ENCODE measurements at places on chromosomes 3 and 15.

- no peak for DNase-seq
Measured at GRCh38 chr3:195709676-195710085, 11.1 kb upstream of the MUC20 start.

GRCh38 chr3:18417904-18418572, 7.1 kb downstream of the SATB1 start:
- DNase-seq, result no peak

GRCh38 chr3:37441689-37442088, 267.3 kb upstream of the LRRFIP2 start:
- DNase-seq, result no peak

DNA sequence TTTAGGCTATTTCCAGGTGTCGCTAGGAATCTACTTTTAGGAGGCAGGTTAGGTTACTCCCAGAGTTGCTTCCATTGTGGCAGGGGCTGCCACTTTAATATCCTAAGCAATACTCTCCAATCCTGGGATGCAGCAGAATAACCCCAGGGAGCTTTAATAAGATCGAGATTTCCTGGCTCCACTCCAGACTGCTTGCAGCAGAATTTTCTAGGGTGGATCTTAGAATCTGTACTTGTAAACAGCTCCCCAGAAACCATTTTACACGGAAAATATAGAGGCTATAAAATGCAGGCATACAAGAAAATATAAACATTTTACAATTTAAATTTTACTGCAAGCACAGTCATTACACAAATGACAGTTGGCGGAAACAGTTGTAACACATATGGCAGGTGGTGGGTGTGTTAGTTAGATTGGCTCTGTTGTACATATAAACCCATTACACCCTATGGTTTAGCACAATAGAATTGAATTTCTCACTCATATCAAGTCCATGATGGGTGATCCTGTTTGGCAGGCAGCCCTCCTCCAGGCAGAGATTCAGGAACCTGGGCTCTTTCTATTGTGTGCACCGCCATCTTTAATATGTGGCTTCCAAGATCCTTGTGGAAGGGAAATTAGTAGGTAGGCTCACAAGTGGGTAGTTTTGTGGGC, 35.0 kb upstream of the TNFAIP8L3 start:
- DNase-seq, result no peak

DNA sequence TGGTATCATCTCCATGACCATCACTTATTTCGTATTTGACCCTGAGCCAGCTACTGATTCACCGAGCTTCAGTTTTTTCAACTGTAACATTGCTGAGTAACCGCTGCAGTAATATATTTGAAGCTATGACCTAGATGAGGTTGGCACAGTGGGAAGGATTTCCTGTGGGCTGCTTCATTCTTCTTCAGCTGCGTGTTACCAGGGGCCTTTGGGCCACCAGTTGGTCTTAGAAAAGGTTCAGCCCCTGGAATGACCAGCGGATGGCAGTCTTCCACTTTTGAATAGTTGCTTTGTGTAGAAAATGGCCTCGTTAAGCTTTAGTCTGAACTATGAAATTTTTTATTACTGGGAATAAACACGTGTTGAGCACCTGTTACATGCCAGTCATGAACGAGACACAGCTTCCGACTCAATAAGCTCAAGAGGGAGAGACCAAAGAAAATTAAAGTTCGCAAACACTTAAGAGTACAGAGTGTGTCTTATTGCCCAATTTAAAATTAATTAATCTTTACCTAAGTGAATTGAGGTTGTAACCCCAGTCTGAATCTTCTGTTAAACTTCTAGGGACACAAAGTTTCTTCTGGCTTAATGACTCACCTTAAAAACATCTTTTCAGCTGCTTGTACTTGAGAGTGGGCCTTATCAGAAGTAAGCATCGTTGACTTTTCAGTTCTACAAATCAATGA, 57.6 kb upstream of the NR2E3 start:
- peak; percentile 96 for DNase-seq

DNA sequence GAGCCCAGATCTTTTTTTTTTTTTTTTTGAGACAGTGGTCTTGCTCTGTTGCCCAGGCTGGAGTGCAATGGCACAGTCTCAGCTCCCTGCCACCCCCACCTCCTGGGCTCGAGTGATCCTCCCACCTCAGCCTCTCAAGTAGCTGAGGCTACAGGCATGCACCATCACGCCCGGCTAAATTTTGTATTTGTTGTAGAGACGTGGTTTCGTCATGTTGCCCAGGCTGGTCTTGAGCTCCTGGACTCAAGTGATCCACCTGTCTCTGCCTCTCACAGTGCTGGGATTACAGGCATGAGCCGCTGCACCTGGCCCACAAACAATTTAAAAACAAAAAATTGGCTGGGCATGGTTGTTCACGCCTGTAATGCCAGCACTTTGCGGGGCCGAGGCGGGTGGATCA, 22.6 kb upstream of the SLC6A6 start:
- DNase-seq, result no peak

DNA sequence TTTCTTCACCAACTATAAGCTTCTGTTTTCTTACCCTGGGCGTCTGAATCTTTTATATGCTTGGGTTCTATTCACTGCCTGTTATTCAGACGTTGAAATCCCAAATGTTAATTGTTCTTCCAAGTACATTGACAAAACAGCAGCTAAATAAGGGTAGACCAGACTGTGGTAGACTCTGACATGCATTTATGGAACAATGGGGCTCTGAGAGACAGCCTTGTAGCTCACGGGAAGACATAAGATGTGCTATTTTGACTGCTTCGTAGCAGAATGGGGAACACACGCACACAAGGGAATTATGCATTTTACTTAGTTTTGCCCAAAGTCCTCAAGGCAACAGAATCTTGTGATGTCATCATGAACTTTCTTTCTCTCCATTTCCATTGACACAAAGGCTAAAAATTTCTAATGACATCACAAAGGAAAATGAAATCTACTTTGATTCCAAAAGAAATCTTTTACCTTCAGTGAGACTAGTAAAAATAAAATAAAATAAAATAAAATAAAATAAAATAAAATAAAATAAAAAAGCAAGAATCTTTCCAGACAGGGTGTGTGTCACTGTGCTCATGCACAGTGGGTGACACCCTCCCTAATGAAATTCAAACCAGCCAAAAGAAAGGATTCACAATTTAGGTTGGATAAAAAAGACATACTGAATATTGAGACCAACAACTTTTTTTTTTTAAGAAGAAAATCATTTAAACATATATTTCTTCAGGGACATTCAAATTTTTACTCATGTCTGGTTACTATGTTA, 346.6 kb downstream of the ZBTB20 start:
- DNase-seq, result no peak

DNA sequence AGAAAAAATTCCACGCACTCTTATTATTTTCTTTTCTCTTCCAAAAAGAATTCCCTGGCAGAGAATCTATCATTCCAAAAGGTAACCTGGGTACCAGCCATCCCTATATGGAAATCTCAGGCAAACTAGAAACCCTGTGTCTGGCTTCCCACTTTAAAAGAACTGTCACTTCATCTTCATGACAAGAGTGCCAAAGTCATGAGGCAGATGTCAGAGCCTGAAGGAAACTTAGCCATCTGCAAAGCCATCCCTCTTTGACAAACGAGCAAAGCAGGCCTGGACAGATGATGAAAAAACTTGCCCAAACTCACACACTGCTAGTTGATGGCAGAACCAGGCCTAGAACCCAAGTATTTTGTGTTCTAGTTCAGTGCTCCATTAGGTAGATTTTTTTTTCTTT, 15.9 kb downstream of the SSR3 start:
- no peak for DNase-seq

GRCh38 chr3:144381607-144382006, 410.0 kb downstream of the DIPK2A start:
- no peak for DNase-seq

GRCh38 chr3:42847731-42848130, 27.9 kb downstream of the CYP8B1 start:
- DNase-seq, result no peak

GRCh38 chr3:132399054-132399929, 18.0 kb upstream of the DNAJC13 start:
- peak; percentile 39 for DNase-seq

DNA sequence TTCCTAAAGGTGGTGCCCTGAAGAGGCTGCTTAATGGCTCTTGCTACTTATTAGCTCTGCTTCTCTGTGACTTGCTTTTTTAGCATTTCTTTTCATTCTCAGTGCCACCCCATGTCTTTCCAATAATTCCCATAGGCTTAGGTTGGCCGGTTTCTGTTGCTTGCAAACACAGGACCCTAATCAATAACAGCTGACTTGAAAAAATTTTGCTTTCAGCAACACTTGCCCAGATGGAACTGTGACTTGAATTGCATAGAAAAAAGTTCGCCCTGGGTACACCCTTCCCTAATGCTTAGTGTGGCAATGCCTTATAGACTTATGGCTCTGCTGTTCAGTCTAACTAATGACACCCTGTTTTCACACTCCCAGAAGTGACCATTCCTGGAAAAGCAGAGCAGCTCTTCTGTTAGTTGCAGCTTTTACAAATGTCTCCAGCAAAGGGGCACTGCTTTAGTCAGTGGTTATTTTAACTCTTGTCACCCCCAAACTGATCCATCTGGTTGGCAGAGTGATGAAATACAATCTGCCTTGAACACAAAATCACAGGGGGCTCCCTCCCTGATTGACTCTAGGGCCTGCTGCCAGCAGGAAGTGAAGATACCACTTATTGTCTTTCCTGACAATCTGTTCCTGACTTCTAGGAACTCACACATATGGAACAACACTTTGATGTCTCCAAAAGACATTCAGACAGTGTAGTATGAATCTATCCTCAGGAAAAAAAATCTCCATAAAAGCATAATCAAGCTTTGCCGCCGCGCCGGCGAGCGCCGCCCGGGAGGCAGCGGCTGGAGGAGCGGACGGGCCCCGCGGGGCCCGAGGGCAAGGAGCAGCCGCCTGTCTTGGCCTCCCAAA, 9.7 kb upstream of the SLMAP start:
- DNase-seq, result no peak

- no peak for DNase-seq
Measured at GRCh38 chr3:194559530-194559929, 72.7 kb upstream of the ATP13A3 start.

- DNase-seq, result no peak
Measured at GRCh38 chr3:10725846-10726245, 90.2 kb upstream of the SLC6A11 start.

DNA sequence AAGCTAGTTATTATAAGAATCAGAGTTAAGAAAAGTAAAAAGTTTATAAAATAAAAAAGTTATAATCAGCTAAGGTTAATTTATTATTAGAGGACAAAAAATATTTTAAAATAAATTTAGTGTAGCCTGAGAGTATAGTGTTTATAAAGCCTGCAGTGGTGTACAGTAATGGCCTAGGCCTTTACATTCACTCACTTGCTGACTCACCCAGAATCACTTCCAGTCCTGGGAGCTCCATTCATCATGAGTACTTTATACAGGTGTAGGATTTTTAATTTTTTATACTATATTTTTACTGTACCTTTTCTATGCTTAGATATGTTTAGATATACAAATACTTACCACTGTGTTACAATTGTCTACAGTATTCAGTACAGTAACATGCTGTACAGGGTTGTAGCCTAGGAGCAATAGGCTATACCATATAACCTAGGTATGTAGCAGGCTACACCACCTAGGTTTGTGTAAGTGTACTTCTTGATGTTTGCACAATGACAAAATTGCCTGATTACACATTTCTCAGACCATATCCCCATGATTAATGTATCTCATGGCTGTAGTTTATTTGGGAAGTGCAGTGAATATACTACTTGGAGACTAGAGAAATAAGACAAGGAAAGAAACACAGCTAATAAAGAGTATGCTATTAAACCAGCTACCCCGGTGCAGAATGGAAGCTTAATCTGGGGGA, 101.9 kb upstream of the GALNT15 start:
- DNase-seq, result no peak

- DNase-seq, result no peak
Measured at GRCh38 chr3:189582179-189582578, 49.0 kb upstream of the TP63 start.

GRCh38 chr3:47852604-47853602, 50.0 kb downstream of the DHX30 start:
- no peak for DNase-seq

DNA sequence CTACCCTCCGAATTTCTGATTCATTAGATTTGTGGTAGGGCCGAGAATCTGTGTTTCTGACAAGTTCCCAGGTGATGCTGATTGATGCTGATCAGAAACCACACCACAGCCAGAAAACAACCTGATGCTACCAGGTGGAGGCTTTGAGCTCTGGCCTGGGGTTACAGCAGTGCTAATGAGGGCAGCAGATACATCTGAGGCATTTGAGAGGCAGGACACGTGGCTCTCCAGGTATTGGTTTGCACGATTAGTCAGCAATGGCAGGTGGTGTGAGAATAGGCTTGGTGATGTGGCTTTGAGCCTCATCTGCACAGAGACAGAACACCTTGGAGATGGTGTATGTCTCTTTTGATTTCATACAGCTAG, 78.8 kb upstream of the THBS1 start:
- DNase-seq, result no peak

DNA sequence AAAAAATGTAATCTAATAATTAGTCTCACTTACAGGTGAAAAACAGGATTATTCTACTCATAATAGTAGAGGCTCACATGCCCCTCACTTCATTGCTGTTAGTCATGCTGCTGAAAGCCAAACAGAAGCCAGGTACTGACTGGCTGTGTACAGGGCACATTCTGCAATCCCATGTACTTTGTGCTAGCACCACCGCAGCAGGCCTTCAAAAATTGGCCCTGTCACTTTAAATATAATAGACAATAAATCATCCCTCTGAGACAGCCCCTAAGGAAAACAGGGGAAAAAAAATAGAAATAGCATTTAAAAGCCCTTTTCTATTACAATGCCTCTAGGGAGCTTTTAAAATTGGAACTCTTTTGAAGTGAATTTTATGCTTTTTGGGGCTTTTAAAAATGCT, 723.8 kb downstream of the TUSC7 start:
- DNase-seq, result no peak

Measured in HS-5 (cell line).